Stimulated activated CD4-positive, alpha-beta T cell treated with anti-CD3 and anti-CD28 coated beads, Interleukin-4, amount 100 ng/mL, for 24 hours (primary cell): ENCODE measurements at places on chromosomes 12 and 14.
A peak's percentile ranks its signal among the peaks of the same experiment; 100 is the strongest.

DNA sequence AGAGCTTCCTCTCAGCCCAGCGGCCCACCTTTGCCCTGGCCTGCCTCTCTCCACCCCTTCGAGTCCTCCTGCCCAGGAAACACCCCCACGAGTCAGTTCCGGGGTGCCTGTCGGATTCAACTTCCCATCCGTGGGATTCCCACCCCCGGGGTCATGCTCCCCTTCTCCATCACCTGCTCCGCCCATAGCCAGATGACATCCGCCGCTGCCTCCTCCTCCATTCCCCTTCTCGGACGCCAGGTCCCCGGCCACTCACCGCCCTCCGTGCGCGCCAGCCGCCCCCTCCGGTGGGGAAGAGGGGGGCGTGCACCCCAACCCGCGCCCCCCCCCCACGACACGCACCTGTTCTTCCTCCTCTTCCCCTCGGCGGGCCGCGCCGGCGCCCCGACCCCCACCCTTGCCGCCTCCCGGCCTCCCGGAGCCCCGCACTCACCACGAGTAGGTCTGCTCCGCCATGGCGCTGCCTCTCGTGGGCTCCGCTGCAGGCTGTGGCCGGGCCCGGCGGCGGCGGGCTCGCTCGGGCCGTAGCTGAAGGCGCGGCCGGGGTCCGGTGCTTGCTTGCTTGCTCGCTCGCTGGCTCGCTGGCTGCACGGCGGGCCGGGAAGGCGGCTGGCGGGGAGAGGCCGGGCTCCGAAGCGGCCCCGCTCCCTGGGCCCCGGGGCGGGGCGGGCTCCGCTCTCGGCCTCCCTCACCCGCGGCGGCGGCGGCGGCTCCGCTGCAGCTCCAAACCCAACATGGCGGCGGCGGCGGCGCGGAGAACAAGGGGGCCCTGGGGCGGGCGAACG lies 554 bp downstream of the SPPL3 start:
- DNase-seq = peak; percentile 64

GRCh38 chr12:26113181-26113654 lies 11.6 kb downstream of the BHLHE41 start:
- DNase-seq = no peak

GRCh38 chr12:70508178-70508577 lies 129.1 kb downstream of the PTPRB start:
- no peak for DNase-seq

- no peak for DNase-seq
Observed at GRCh38 chr12:108179305-108179704, 50.2 kb downstream of the WSCD2 start.

- no peak for DNase-seq
Observed at GRCh38 chr14:52349731-52350130, 35.6 kb downstream of the PTGER2 start.

GRCh38 chr12:3747543-3747942 lies 5.4 kb downstream of the CRACR2A start:
- peak; percentile 32 for DNase-seq

DNA sequence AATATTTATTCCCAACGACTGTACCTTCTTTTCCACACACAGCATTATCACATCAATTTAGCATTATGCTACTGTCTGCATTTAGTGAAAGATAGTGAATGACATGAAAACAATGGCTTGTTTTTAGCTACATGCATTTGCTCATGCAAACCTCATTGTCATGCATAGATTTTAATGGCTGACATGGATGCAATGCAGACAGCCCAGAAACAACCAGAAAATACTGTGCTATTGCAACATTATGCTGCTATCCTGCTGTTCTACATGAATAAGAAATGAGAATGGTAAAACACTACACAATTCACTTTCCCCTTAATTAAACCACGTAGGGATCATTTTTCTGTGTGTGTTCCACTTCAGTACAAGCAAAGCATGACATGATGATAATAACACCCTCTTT lies 90.8 kb downstream of the LIN7A start:
- no peak for DNase-seq

DNA sequence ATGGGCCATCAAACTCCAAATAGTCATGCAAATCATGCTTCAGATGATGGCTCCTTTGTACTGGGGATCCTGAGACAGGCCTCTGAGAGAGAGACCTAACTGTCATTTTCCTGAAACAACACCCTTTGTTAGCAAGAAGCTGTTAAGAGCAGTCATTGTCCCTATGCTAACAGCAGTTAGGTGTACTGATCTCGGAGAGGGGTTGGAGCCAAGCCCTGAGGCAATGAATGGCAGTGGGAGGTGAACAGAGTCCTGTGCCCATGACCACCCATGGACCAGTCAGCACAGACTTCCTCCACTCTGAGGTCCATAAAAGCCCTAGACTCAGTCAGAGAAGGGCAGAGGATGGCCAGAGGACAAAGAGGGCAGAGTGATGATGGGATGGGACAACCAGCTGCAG lies 747.6 kb upstream of the LRFN5 start:
- DNase-seq = no peak

DNA sequence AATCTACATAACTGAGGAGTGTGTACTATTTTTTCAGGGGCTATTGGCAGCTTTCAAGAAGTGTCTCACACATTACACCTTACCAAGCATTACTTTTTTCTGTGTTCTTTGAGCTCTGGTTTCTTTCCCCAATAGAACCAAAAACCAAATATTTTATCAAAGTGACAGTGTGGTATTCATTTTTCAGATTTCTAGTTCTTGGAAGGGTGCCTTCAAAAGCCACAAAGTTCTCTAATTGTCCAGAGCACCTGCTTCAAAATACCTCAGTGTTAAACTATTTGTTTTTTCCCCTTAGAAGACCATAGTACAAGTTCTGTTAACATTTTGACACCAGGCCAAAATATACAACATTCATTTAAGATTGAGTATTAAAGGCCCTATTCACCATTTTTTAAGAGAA lies 515.7 kb downstream of the ETNK1 start:
- no peak for DNase-seq

GRCh38 chr12:88703790-88704189 lies 123.5 kb upstream of the KITLG start:
- no peak for DNase-seq

- DNase-seq = no peak
Observed at GRCh38 chr14:61218157-61218556, 63.0 kb downstream of the TMEM30B start.

GRCh38 chr14:63078569-63078968 lies 33.3 kb upstream of the KCNH5 start:
- DNase-seq = no peak

DNA sequence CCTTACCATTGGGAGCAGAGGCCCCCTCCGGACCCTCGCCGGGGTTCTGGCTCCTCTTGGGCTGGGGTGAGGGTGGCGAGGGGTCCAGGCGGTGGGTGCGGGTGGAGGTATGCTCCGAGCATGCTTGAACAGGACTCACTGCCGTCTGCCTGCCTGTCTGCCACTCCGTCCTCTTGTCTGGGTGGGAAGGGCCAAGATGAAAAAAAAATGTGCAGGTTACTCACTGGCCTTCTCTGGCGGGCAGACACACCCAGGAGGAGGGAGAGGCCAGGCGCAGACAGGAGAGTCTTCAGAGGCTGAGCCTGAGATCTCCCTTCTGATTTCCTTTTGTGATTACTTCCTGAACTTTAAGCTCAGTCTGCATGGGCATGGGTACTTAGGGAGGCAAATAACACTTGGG lies 76.1 kb downstream of the STON2 start:
- no peak for DNase-seq

DNA sequence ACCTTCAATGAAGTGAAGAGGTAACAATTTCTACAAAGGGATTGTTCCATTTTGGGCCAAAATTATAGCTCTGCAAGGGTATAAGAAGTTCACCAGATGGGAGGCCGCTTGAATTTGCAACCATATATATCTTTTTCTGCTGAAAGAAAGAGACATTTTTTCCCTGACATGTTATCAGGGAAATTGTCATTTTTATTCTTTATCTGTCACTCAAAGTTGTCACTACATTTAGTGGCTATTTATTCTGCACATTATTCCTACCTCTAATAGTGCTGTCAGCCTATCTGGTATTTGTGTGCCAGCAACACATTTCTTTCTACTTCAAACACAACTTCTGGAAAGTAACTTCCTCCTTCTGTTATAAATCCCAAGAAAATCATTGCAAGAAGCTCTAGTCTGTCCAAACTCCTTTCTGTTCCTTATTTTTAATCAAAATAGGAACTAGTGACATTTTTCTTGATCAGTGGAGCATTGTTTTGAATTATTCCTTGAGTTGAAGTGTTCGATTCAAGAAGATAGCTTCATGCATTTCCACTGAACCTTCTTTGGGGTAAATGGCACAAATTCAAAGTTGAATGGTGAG lies 137.9 kb upstream of the ATP2B1 start:
- DNase-seq = no peak

DNA sequence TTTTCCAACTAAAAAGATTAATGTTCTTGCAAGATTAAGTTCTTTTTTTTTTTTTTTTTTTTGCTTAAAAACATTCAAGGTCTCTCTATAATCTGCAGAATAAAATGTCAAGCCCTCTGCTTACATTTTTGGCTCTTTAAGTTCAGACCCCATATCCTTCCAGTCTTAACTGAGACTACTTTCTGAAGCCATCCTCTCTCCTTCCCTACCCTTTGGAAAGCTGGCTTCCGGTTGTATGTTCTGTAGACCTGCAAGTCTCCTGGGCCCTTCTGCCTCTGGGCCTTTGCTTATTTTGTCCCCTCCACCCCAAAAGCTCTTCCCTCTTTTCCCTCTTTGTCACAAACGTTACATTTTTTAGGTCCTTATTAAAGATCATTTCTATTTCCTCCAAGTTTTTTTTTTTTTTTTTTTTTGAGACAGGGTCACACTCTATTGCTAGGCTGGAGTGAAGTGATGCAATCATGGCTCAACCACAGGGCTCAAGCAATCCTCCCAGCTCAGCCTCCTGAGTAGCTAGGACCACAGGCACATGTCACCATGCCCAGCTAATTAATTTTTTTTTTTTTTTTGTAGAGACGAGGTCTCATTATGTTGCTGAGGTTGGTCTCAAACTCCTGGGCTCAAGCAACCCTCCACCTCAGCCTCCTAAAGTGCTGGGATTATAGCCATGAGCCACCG lies 46.5 kb downstream of the PTPRB start:
- no peak for DNase-seq

- no peak for DNase-seq
Observed at GRCh38 chr12:88202500-88202899, 60.4 kb downstream of the TMTC3 start.
